ENCODE measurements at places on chromosomes 1 and 21. TPM values are rescaled to one million over a fixed set of nuclear protein-coding genes. Genes with fewer than 3 reads are reported as not detected.

- DNase-seq, result no peak
Measured at GRCh38 chr1:14710331-14710730, 111.8 kb downstream of the KAZN start.

DNA sequence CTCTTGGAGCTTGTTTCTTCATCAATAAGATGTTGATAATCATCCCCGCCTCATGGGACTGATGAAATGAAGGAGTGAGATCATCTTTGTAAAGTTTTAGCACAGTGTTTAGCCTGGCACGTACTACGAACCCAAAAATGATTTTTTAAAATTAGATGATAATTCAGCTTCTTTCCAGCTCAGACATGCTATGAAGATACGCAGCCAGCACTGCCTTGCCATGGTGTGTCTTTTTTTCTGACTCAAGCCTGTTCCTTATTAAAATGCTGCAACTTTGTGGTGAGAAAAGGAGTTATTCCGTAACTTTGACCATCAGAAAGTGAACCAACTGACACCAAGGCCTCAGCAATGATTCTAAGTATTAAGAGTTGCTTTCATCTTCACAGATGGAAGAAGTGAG is 269.0 kb downstream of the LTN1 start:
- no peak for DNase-seq

- DNase-seq, result no peak
Measured at GRCh38 chr21:30714946-30715345, 3.6 kb downstream of the KRTAP21-3 start.

- DNase-seq, result peak; percentile 89
Measured at GRCh38 chr1:117664314-117664713, 58.5 kb downstream of the TENT5C start.

- no peak for DNase-seq
Measured at GRCh38 chr1:241767737-241768136, 80.3 kb upstream of the EXO1 start.

GRCh38 chr1:232489256-232489655 is 140.7 kb downstream of the SIPA1L2 start:
- no peak for DNase-seq

DNA sequence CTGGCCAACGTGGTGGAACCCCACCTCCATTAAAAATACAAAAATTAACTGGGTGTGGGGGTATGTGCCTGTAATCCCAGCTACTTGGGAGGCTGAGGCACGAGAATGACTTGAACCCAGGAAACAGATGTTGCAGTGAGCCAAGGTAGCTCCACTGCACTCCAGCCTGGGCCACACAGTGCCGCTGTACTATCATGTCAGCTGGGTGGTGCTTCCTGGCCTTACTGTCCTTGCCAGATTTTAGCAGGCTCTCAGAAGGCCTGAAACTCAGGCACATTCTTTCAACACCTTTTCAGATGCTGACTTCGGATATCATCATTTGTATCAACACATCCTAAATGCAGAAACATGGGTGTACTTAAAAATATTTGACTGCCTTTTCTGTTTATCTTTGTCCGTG is 31.6 kb upstream of the NBL1 start:
- no peak for DNase-seq

DNA sequence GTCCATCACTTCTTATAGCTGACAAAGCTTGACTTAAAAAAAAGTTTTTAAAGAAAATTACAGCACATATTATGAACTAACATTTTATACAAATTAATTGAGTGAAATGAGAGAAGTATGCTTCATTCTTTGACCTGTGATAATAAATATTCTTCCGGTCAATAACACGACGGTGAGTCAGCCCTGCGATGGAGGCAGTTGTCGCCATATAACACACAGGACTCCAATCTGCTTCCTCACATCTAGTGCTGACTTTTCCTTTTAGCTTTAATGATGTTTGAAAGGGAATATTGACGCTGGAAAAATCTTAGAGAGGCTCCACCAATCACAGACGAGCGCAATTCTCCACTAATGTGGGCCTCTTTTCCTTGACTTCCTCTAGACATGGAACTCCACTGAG is 166.9 kb upstream of the C1orf21 start:
- no peak for DNase-seq

DNA sequence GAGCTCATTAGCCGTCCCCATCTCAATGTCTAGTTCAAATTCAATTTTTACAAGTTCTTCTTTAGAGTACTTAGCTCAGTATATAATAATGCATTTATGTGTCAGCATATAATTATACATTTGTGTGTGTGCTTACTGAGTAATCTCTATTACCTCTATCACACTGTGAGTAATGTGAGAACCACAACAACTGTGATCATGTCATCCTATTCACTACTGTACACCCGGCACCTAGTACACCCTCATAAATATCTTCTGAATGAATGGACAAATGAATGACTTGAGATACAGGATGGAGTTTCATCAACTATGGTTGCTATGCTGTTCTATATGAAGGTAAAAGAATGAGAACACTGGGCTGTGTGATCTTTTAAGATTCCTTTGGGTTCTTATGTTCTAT is 124.0 kb downstream of the GPATCH2 start:
- no peak for DNase-seq

KIAA1614 gene
- total RNA-seq, result not detected

PGBD5 gene
- total RNA-seq, result not detected

CASZ1 gene
- total RNA-seq, result 1.7 TPM

ELF3 gene
- total RNA-seq, result 0.31 TPM

ORC1 gene
- total RNA-seq, result 46.9 TPM

AQP10 gene
- not detected for total RNA-seq
